ENCODE measurements at places on chromosomes 7 and 10.

DNA sequence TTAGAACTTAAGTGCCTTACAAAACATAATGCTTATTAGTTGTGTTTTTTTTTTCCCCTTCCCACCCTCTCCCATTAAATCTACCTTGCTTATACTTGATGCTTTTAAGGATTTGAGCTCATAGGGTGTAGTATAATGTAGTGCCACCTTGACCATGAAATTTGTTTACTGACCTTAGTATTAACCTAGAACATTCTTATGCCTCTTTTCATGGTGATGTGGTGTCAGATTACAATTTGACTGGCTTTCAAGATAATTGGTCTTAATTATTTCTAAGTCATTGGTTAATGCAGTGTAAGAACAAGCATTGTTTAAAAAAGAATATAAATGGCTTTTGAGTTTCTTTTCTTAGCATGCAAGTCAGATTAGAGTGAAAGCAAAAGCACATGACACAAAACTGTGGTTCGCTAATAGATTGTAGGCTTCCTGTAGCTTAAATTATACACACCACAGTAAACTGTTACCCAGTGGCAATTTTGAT lies 61.8 kb downstream of the ADD3 start:
- no peak for DNase-seq

- DNase-seq = no peak
These were observed 14.7 kb downstream of the WDR37 start for GRCh38 chr10:1070919-1071318.

GRCh38 chr7:131543298-131543697 lies 13.1 kb downstream of the PODXL start:
- no peak for DNase-seq

DNA sequence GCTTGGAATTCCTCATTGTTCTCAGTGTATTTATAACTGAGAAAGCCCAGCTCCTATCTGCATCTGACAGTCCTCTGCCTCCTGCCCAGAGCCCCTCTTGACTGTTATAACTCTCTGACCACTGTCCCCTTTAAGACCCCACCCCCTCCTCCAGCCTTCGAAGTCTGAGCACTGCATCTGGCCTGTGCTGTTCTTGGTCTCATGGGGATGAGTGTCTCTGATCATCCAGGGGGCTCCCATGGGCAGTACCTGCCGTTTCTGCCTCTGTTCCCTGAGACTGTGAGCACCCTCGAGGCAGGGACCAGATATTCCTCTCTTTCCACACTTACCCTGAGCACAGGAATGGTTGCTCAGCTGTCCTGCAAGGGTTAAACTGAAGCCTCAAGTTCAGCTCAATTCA lies 7.7 kb downstream of the GHRHR start:
- no peak for DNase-seq

GRCh38 chr10:71999360-72000072 lies 35.3 kb downstream of the CHST3 start:
- peak; percentile 13 for DNase-seq

GRCh38 chr10:132708441-132708840 lies 77.5 kb downstream of the NKX6-2 start:
- no peak for DNase-seq

GRCh38 chr7:137943132-137943551 lies 58.7 kb downstream of the CREB3L2 start:
- no peak for DNase-seq

DNA sequence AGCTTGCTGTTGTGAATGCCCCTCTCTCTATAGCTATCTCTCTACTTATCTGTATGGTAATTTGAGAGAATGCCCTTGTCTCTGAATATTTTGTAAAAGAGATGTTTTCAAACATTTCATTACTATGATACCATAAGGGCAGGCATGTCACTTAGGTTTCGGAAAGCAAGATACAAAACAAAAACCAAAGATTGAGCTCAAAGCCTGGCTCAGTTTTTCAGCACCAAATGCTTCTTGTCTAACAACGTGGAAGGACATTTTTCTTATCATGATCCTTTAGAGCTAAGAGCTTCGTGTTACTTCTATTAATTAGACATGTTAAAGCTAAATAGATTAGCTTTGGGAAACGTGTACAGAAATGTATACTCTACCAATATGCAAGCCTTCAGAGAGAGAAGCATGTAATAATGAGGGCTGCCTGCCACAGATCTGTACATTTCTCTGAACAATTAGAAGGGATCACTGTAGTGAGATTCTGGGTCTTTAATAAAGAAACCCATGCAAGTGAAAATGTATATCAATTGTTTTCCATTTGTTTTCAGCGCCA lies 148.9 kb downstream of the ARID5B start:
- peak; percentile 18 for DNase-seq

GRCh38 chr10:99403674-99404073 lies 26.8 kb downstream of the GOT1 start:
- DNase-seq = no peak

GRCh38 chr7:153193144-153193595 lies 433.6 kb downstream of the ACTR3B start:
- no peak for DNase-seq

- DNase-seq = no peak
These were observed 46.6 kb upstream of the CFAP46 start for GRCh38 chr10:132988988-132989387.

DNA sequence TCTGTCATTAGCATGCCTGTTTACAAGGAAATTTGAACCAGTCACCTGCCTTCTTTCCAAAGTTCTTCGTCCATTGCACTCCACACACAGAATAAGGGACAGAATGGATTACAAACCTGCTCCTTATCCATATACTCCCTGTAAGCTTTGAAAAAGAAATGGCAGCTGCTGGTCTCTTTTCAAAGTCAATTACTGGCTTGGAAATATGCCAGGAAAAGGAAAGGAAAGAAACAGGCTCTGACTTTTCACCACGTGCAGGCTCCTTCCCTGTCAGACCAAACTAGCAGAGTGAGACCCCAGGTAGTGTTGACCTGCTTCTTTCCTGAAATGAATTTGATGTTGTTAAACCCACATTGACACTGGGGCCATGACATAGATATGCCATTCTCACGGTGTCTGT lies 84.5 kb downstream of the LHFPL3 start:
- DNase-seq = no peak

DNA sequence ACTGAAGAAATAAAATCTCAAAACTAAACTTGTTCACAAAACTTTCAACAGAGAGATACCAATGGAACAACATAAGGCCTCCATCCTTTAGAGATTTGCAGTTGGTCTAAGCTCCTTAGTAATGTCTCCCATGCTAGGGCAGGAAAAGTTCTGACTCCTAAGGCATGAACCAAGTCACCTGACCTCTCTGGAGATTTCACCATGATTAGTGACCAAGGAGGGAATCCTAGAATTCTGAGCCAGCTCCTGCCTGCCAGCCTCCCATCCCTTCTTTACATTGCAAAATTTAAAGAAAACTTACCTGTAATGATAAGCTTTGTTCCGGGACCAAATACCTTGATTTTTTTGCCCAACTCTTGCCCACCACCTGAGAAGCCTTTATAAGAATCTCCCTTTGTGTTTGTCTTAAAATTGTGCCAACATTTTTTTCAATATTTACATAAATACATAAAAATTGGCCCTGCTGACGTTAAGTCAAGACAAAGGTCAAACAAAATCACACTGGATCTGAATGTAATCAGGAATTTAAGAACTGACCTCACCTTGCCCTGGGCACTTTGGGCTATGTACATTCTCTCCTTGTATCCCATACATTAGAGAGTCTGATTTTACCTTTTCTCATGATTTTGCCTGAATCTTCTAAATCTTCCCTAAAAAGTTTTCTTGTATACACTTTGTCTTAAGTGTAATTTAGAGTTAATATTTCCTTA lies at the start of gene TARP:
Gene TARP (minus strand): TSS at position 351 of the 710 bp plus-strand sequence.
- no peak for DNase-seq

DNA sequence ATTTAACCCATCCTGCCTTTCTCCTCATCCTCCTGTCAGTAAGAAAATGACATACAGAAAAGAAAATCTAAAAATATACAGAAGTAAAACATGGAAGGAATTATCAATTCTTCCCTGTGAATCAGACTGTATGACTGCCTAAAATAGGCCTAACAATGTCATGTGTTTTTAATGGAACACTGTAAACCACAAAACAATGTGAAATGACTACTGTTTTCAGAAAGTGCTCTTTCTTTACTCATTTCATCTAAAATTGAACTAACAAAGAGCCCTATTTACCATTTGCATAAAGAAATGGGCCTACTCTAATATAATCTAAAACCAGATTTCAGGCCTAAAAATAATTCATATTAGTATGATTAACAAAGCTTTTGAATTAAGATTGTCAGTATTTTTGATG lies 35.7 kb downstream of the SEMA3E start:
- DNase-seq = no peak

DNA sequence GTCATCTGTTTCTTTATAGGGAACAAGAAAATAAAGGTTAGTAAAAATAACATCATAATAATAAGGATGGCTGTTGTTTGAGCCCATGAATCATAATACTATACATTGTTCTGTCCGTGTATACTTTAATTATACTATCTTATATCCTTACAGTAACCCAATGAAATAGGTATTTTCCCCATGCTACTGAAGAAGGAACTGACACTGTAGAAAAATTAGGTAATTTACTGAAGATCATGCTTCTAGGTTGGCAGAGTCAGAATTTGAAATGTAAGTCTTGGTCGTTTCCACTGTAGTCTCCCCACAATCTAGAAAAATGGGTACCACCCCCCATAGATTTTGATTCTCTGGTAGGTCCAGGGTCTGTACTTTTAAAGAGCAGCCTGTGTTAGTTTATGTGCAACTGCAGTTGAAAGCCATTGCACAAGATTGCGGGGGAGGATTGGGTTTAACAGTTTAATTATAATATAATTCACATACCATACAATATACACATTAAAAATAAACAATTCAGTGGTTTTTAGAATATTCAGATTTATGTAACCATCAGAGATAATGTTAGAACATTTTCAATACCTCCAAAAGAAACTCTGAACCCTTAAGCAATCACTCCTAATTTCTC lies 47.7 kb downstream of the SHOC2 start:
- no peak for DNase-seq

GRCh38 chr10:34809796-34810195 lies 5.3 kb downstream of the PARD3 start:
- no peak for DNase-seq

DNA sequence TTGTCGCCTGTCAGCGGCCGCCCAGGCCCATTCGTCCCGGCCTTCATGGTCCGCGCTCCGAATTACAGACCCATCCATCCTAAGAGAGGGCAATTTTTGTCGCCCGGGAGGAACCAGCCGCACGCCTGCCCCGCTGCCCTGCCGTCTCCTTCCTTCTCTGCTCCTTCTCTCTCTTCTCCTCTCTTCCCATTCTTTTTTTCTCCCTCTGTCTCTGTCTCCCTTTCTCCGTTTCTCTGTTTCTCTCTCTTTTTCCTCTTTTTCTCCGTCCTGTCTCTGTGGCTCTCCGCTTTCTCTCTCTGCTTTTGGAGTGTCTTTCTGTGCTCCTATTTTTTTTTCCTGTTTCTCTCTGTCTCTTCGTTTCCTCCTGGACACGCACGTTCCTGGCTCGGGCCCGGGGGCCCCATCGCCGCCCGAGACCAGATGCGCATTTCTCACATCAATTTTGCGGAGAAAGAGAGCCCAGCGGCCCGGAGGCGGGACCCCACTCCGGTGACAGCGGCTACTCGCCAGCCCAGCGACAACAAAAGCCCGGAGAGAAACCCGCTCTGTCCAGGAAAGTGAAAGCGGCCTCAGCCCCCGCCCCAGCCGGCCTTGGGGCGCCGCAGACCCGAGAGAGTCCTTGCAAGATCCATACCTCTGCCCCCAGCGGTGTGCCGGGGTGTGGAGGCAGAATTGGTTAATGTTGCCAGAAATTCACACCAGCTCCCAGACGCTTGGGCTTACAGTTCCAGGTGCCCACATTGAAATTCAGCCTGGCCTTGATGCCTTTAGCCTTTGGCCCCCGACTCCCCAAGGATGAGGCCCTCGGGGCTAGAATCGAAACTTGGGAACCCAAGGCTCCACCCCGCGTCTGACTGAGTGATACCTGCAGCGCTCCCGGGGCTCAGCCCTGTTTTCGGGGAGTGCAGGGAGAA lies 4.1 kb downstream of the LBX1 start:
- DNase-seq = peak; percentile 25

GRCh38 chr10:62907470-62908212 lies 91.5 kb upstream of the EGR2 start:
- DNase-seq = no peak

GRCh38 chr10:81021428-81022129 lies 483.9 kb downstream of the SH2D4B start:
- DNase-seq = no peak

DNA sequence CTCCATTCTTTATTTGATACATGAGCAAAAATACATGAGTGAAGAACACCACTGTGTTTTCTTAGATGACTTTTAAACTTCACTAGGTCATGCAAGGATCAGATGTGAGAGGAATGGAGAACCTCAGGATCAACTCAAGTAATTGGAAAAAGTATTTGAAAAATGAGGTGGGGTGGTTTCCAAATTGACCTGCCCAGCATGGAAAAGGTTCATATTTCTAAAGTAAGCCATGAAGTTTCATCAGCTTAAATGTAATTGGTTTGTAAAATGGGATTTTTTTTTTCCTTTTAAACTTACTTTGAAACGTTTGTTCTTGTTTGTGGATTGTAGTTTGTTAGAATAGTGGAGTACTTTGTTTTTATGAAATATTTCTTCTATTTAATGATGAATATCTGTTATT lies 134.8 kb downstream of the MLLT10 start:
- no peak for DNase-seq

DNA sequence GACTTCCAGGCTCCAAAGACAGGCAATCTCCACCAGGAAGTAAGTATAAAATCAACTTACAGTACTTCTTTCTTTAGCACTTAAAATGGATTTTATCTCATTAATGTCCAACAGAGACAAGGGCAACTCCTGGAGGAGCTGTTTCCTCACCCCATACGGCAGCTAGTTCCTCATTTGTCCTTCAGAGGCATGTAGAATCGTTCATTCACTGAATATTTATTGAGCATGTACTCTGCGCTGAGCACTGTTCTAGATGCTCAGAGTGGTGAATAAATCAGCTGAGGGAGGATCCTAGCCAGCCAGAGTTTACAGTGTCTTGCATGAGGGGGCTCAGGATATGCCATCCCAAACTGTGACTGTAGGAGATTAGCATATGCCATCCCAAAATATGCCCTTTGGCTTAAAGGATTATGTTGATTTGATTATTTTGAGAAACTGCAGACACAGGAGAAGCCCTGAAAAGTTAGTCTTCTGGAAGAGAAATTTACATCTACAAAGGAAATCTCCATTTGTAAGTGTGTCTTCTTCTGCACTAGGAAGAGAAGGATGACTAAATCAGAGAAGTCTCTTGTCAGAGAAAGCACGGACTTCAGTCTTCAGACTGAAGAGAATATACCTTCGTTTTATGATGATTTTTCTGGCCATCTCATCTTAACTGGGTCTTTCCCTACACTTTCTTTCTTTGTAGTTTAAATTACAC lies 66.9 kb downstream of the BAMBI start:
- no peak for DNase-seq
